ENCODE measurements at places on chromosomes 2 and 18.

DNA sequence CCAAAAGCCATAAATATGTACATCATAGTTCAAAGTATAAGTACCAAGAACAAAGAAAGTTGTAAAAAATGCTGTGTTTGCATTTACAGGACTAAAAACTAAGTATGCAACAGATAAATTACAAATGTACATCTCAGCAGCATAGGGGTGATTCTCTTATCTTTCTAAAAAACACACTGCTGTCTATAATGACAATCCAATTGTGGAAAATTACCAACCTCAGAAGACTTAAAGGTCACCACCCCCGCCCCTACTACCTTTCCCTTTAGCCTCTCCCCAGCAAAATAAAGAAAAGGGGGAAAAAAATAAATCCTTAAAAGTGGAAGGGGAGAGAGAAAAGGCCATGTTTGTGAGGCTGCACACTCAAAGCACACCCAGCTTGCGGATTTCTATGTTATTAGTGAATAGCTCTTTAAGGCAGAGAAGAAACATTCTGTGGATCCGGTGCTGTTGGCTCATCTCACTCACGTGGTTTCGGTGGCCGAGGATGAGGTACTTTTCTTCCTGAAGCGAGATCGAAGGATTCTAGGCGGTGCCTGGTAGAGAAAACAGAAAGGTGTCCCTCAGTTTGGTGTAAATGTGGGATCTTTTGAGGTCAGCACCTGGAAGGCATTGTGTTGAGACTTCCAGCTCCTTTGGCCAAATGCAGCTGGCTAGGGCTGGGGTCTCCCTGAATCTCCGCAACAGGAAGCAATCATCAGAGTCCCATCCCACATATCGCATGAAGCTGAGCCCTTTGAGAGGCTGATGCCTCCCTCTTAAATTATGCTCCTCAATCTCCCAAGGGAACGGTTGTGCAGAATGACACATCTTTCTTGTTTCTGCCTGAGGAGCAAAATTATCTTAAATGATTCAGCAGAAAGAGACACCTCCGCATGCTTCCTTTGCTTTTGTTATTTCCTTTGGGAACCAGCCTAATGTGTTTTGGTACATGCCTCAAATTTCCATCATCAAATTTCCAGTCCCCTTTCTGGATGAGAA, 17.6 kb downstream of the MRPL35 start:
- DNase-seq: no peak

GRCh38 chr2:136359121-136359965, 241.4 kb upstream of the CXCR4 start:
- no peak for DNase-seq

DNA sequence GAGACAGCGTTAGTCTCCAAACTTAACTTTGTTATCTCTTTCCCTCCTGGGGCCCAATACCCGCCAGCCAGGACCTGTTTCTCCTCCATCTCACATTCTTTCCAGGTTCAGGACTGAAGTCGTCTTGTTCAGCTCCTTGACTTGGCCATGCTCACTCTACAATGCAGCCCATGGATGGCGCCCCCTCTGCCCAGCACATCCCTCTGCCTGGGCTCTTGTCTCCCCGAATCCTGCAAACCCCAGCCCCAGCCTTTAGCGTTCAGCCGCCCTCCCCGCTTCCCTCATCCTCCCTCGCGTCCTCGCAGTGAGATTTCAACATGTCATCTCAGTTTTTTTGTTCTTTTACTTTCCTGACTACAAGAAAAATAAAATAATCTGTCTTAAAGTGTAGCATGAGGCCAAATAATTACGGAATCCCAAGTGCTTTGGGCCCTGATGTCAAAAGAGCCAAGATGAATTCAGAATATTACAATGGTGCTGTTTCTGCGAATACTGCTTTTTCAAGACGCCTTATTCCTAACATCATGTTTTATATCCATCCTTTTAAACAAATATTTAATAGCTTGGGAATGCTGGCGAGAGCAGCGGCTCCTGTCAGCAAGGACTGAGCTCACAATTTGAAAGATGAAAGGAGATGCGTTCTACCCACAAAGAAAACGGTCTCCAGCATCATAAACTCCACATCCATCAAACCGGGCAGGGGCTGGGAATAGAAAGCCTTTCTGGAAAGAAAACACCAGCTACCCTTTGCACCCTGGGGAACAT, 1.0 kb downstream of the FAM178B start:
- DNase-seq: no peak

DNA sequence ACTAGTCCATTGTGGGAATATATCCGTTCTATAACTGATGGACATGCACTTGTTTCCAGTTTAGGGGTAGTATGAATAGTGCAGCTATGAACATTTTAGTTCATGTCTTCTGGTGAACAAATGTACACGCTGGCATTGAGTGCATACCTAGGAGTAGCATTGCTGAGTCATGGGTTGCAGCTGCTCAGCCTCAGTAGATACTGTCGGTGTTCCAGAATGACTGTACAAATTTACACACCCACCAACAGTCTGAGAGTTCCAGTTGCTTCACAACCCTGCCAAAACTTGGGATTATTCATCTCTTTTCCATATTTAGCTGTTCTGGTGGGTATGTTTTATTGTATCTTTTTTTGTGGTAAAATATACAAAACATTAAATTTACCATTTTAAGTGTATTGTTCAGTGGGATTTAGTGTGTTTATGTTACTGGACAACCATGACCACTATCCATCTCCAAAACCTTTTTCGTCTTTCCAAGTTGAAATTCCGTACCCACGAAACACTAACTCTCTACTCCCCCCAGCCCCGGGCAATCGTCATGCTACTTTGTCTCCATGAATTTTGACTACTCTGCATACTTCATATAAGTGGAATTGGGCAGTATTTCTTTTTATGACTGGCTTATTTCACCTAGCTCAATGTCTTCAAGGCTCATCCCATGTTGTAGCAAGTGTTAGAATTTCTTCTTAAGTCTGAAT, 281.0 kb downstream of the PRKCE start:
- DNase-seq: no peak

- peak; percentile 25 for DNase-seq
These were observed 158.3 kb downstream of the LDLRAD4 start for GRCh38 chr18:13376841-13377351.

DNA sequence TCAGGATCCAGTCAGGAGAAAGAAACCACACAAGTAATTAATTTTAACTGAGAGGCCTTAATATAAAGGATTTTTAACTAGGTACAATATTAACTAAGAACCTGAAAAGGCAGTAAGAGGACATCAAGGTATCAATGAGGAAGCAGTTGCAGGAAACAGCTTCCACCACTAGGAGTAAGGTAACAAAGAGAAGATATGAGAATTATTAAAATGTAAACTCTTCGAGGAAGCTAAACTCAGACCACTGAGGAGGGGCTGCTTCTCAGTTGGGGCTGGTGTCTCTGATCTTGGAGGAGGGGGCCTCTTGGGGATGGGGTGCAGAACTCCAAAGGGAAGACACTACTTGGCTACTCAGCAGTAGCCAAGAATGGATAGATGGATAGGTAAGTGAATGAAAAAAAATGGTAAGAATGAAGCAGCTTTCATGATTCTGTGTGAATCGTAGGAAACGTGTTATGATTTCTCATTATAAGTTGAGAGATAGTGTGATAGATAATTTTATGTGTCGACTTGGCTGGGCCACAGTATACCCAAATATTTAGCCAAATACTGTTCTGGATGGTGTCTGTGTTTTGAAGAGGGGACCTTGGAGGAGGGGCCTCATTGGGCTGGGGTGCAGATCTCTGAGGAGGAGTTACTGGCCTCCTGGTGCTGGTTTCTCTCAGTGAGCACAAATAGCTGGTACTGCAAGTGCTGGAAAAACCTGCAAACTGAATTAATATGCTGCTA, 547.7 kb upstream of the LRRTM1 start:
- no peak for DNase-seq

- no peak for DNase-seq
These were observed 1.4 kb downstream of the GMPPA start for GRCh38 chr2:219500135-219500534.

- DNase-seq: no peak
These were observed 15.9 kb downstream of the KLHL41 start for GRCh38 chr2:169525434-169525833.

GRCh38 chr18:9249254-9249653, 85.3 kb upstream of the TWSG1 start:
- no peak for DNase-seq

DNA sequence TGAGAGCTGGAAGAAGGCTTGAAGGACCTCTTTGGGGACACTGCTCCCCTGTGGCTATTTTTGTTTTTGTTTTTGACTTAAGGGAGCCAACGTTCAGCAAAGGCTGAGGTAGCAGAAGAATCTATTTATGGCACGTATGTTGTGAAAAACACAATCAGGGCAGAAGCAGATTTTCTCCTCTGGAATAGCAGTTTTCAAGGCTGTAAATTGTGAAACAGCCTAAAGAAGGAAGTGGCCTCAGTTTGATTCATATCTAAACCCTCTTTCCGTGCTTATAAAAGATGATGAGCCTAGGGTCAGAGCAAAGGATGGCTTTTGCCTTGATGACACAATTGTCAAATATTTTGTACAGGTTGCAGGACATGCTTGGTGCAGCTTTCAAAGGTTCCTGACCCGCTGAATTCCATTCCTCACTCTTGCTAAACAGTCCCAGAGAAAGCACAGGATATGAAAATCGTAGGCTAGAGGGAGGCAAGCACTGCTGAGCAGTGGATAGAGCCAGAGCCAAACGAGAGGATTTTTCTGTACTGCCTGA, 106.2 kb upstream of the DLX2 start:
- DNase-seq: no peak

DNA sequence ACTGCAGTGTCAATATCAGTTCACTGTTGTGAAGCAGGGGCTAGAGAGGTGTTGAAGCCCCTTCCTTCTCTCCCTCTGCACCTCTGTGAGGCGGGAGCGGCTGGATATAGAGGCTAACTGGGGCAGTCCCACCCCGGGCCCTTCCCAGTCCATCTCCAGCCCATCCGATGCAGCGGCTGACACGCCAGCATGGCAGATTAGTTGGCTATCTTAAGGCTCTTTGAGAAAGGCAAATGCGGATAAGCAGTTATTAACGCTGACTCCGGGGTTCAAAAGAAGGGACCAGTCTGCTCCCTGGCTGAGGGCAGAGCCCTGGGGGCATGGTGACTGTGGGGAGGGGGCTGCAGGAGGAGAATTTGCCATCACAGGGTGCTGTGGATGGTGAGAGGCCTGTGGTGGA, 76.6 kb downstream of the CELF4 start:
- DNase-seq: no peak
